Stimulated activated naive CD4-positive, alpha-beta T cell treated with Interleukin-2 at 50 U/mL for 16 hours (primary cell): ENCODE measurements at places on chromosomes 2 and 18.

DNA sequence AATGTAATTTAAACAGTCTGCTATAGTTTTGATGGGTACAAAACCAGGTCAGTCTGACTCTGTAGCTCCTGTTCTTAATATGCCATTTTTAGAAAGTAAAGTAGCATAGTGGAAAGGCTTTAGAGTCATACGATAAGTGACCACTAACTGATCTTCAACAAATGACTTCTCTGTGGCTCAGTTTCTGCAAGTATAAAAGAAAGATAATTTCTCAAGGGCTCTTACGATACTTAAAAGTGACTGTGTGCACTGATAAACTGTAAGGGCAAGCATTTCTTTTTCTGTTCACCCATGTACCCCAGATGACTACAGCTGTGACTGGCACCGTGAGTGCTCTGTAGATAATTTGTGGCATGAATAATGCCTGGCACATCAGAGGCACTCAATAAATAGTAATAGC, 178.7 kb downstream of the LCLAT1 start:
- no peak for DNase-seq

DNA sequence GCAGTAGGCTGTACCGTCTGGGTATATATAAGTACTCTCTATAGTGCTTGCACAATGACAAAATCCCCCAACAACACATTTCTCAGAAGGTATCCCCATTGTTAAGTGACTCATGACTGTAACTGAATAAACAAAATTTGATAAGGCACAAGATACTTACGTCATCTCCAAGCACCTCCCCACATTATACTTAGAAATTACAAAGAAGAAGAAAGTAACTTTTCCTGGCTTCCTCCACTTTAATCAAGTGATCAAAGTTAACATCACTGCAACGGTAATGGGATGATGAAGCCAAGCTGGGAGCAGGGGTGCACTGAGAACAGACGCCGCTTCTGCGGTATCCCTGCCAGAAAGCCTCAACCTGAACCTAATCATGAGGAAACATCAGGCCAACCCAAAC, 9.7 kb downstream of the TNS1 start:
- DNase-seq, result no peak

DNA sequence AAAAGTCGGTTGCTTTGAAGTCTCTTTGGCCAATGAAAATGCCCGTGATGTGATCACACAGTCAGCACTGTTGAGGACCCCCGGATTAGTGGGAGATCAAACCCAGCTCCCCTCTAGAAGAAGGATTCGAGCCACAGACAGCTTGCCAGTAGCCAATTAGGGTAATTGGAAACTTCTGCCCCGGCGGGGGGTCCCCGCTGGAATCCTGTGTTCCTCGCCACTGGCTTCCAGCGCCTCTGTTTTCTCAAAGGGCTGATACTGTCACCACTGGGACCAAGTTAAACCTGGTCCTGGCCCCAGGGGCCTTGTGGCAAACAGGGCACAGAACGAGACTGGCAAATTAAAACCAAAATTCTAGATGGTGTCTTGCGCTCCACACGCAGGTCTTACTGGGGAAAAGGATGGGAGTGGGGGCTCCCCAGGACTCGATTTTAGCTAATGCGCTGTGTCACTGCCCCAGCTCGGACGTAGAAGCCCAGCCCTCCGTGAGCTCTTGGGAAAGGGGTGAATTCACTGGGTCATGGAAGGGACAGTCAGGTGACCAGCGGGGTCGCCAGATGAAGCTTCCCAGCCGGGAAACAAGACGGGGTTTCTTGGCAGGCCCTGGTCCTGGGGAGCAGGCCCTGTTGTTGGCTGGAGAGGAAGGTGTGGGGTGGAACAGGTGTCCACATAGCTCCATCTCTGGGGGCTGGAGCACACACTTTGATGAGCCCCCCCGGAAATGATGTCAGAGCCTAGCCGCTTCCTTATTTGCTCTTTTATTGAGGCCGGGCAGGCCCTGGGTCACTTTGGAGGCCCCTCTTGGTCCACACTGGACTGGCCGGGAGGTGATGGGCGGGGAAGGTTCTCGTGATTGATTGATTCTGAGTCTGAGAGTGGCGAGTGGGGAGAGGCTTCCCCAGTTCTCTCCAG, 90.2 kb downstream of the SMAD7 start:
- DNase-seq, result no peak

- DNase-seq, result no peak
These were observed 195.4 kb downstream of the FAM210A start for GRCh38 chr18:13530879-13531387.

DNA sequence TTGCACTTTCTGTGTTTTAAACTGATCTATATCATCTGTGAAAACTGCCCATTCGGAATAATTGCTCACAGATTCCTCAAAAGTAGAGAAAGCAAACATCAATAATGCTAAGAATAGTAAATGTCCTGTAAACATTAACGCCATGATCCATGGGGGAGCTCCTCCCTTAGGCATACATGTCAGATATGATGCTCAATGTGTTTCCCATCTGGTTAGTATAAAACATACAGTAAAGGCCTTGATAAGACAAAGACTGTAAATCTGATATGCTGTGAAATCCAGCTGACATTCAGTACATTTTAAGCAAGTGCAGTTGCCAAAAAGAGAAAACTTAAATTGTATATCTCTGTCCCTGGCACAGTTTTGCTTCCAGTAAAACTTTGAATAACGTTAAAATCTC, 2.1 kb downstream of the DSEL start:
- DNase-seq, result no peak

- DNase-seq, result no peak
These were observed at the start of gene ZEB2 for GRCh38 chr2:144519934-144520731. TSS of gene ZEB2 (minus strand) at chr2:144520119. CDS start at chr2:144517350, 2,769 bp downstream.

DNA sequence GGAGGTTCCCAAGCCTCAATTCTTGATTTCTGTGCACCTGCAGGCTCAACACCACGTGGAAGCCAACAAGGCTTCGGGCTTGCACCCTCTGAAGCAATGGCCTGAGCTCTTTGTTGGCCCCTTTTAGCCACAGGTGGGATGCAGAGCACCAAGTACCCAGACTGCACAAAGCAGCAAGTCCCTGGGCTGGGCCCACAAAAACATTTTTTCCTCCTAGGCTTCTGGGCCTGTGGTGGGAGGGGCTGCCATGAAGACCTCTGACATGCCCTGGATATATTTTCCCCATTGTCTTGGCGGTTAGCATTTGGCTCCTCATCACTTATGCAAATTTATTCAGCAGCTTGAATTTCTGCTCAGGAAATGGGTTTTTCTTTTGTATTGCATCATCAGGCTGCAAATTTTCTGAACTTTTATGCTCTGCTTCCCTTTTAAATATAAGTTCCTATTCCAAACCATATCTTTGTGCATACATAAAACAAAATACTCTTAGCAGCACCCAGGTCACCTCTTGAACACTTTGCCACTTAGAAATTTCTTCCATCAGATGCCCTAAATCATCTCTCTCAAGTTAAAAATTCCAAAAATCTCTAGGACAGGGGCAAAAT, 9.0 kb upstream of the MATN3 start:
- DNase-seq, result no peak

DNA sequence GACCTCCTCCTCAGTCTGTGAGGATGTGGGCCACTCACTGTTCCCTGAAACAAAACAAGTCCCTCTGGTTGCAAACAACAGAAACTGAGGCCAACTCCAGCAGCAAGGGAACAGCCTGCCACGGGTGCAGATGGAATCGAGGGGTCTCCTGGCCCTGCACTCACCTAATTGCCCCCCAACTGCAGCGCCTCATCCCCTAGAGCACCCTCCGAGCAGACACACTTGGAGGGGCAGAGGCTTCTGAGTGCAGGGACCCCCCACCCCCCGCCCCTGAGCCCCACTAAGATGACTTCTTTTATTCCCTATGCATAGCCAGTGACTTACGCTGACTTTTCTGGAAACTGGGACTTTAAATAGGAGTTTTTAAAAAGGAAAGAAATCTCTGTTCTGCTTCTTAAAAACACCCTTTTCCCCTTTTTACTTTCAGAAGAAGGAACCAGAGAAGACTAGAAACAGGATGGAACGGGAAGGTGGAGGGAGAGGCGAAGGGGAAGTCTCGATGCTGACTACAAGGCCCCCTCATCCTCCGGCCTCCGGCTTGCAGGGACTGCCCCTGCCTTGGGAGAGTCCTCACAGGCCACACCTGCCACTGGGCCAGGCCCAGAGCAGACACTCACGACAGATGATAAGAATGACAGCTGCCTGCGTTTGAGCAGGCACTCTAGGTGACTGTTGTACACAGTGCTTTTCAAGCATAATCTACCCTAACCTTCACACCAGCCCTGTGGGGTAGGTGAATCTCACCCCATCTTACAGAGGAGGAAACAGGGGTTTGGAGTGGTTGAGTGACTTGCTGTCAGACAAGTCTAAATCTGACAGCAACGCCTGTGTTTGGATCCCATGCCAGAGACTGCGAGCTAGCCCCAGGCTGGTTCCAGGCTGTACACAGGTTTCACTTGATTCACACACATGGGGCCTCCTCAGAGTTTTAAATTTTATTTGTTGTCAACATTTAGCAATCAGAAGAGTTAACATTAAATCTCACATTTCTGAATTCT, 28.2 kb upstream of the BIN1 start:
- DNase-seq, result no peak

GRCh38 chr2:233814056-233814835, 36.1 kb downstream of the MROH2A start:
- no peak for DNase-seq

- no peak for DNase-seq
These were observed 8.7 kb upstream of the SERPINB13 start for GRCh38 chr18:63578357-63578958.

DNA sequence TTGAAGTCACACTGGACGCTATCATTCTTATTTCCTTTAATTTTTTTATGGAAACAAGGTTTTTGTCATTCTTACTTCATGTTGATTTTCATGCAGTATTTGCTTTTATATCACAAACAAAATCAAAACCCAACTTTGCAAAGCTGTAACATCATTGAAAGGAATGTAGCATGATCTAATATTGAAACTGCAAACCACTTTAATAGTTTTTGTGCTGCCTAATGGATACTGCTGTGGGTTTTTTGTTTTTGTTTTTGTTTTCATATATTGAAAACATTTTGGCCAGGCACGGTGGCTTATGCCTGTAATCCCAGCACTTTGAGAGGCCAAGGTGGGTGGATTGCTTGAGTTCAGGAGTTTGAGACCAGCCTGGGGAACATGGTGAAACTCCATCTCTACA, 81.6 kb downstream of the MAP2 start:
- DNase-seq, result no peak

DNA sequence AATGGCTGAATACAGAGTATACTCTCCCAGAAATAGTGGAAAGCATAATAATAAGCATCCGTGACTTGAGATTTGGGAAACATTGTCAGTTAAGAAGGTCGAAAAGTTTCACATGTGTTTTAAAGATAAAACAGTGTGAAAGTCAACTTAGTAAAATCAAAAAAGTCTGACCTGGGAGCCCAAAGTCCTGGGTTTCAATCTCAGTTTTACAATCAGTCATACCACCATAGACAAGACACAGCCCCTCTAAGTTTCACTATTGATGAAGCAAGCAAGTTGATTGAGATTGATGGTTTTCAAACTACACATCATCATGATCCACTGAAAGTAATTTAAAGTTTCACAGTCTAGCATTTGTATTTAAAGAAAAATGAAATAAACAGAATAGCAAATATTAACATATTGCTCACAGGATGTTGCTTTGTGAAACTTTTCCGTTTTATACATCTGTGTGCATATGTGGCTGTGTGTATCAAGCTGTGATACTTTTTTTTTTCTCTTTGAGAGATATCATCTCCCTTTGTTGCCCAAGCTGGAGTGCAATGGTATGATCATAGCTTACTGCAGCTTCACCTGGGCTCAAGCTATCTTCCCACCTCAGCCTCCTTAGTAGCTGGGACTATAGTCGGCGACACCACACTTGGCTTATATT, 71.1 kb downstream of the PIK3C3 start:
- no peak for DNase-seq

GRCh38 chr2:227597998-227598397, 695 bp upstream of the SCYGR2 start:
- no peak for DNase-seq

- no peak for DNase-seq
These were observed 83.4 kb downstream of the DOCK10 start for GRCh38 chr2:224958873-224959272.

DNA sequence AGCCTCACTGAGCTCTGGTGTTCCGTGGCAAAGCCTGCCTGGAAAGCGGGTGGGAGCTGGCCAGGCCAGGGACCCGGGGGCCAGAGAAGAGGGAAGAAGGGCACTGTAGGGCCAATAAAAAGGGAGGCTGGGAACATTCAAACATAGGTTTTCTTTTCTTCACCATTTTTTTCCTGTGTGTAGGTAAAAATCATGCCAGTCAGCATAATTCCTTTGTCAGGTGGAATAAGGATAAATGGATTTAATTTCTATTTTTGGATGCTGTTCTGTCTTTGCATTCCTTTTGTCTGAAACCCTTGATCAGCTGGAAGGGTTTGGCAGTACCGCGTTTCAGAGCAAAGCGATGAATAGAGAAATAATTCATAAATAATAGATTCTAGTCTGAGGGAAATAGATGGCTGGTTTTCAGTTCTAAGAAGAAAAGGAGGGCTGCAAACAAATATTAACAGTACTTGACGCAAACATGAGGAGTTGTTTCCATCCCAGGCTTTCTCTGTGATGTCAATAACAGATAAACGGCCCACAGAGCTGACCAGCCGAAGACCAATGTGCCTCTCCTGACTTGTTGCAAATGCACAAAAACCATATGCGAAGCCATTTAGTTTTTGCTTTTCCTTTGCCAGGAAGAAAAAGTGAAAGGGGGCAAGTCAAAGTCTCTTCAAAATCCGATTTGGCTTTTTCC, 384.4 kb downstream of the TSN start:
- DNase-seq, result no peak

GRCh38 chr2:12686708-12687283, 29.9 kb upstream of the TRIB2 start:
- DNase-seq, result no peak

DNA sequence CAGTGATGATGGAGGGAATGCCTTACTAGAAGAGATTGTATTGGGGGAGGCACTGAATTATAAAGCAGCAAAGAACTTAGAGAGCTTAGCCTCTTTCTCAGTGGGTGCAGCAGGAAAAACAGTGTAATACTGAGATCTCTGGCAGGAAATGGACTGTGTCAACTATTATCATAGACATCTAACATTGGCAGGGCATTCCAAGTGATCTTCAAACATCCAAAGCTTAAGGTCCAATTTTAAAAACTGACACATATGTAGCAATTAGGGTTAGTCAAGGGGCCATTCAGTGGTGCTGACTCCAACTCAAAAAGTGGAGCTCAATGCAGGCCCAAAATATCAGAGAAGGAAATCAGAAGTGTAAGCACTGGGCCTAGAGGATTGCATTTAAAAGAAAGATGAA, 106.6 kb upstream of the DDX18 start:
- no peak for DNase-seq

DNA sequence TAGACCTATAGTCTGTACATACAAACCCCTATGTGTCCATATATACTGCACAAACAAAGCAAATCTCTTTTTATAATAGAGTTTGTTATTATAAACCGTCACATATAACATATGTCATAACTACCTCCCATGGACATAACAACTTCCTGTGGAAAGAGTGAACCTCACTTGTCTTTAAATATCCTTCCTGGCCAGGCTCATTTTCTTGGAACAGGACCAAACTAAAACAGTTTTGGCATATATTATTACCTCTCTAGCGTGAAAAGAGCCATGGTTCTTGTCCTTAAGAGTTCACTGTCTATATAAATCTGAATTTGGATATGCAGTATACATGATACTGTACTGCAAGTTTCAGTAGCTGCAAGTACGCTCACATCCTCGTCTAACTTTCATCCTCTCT, 28.3 kb upstream of the DNAJC27 start:
- DNase-seq, result no peak
